Kidney (tissue), 22 donors: ENCODE measurements at places on chromosomes 3 and 15. TPM values are rescaled to one million over a fixed set of nuclear protein-coding genes. Genes with fewer than 3 reads are reported as not detected.

- no peak overlapping the region for H3K27ac ChIP-seq
- H3K36me3 ChIP-seq, result no peaks in the 10 kb centered on the region
- H3K4me3 ChIP-seq, result peak overlapping the region; percentile 54
- DNase-seq, result peak; percentile 67
- H3K4me1 ChIP-seq, result peaks cover 4% of the 10 kb centered on the region
- no peaks in the 10 kb centered on the region for H3K27me3 ChIP-seq
These were observed 488 bp downstream of the THSD4 start for GRCh38 chr15:71115567-71116351.

DNA sequence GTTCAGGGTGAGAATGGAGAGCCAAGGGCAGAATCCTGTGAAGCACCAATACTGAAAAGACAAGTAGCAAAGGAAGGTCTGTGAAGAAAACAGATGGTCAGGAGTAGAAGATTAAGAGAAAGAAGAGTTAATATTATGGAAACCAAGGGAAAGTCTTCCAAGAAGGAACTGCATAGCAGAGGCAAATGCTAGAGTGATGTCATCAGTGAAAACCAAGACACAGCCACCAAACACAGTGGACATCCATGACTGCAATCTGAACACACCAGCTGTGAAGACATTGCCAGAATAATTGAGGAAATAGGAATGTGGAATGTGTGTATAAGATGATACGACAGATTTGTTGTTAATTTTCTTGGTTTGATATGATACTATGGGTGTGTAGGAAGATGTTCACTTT lies 26.8 kb upstream of the ZBTB38 start:
- H3K36me3 ChIP-seq, result no peaks in the 10 kb centered on the region
- DNase-seq, result no peak
- no peak overlapping the region for H3K27ac ChIP-seq

- DNase-seq, result peak; percentile 84
- no peak overlapping the region for H3K4me3 ChIP-seq
- peak overlapping the region; percentile 69 for H3K27ac ChIP-seq
- no peaks in the 10 kb centered on the region for H3K27me3 ChIP-seq
- H3K4me1 ChIP-seq, result peaks cover 22% of the 10 kb centered on the region
These were observed 24.5 kb downstream of the IQGAP1 start for GRCh38 chr15:90412356-90413194.

The IREB2 gene
- 48.7 TPM for total RNA-seq

GRCh38 chr3:140341203-140341602 lies 336.7 kb upstream of the TRIM42 start:
- H3K27me3 ChIP-seq, result no peaks in the 10 kb centered on the region
- H3K36me3 ChIP-seq, result no peaks in the 10 kb centered on the region
- no peak for DNase-seq
- H3K4me3 ChIP-seq, result no peak overlapping the region
- H3K4me1 ChIP-seq, result no peaks in the 10 kb centered on the region
- H3K27ac ChIP-seq, result no peak overlapping the region

- H3K4me3 ChIP-seq, result no peak overlapping the region
- DNase-seq, result no peak
- no peaks in the 10 kb centered on the region for H3K27me3 ChIP-seq
- H3K27ac ChIP-seq, result no peak overlapping the region
These were observed 50.8 kb upstream of the TMEM108 start for GRCh38 chr3:132987396-132987795.

GRCh38 chr3:68919000-68919399 lies 13.3 kb downstream of the TAFA4 start:
- no peaks in the 10 kb centered on the region for H3K4me1 ChIP-seq
- no peak overlapping the region for H3K27ac ChIP-seq
- peaks cover 5% of the 10 kb centered on the region for H3K27me3 ChIP-seq

- no peaks in the 10 kb centered on the region for H3K36me3 ChIP-seq
- H3K4me1 ChIP-seq, result no peaks in the 10 kb centered on the region
- H3K27ac ChIP-seq, result no peak overlapping the region
- H3K4me3 ChIP-seq, result no peak overlapping the region
- DNase-seq, result no peak
These were observed 57.6 kb upstream of the BCL6 start for GRCh38 chr3:187802928-187803259.

- no peaks in the 10 kb centered on the region for H3K27me3 ChIP-seq
- no peaks in the 10 kb centered on the region for H3K4me1 ChIP-seq
- no peaks in the 10 kb centered on the region for H3K36me3 ChIP-seq
- no peak overlapping the region for H3K4me3 ChIP-seq
- H3K27ac ChIP-seq, result no peak overlapping the region
- no peak for DNase-seq
These were observed 102.5 kb downstream of the ZMAT3 start for GRCh38 chr3:178969004-178969700.

DNA sequence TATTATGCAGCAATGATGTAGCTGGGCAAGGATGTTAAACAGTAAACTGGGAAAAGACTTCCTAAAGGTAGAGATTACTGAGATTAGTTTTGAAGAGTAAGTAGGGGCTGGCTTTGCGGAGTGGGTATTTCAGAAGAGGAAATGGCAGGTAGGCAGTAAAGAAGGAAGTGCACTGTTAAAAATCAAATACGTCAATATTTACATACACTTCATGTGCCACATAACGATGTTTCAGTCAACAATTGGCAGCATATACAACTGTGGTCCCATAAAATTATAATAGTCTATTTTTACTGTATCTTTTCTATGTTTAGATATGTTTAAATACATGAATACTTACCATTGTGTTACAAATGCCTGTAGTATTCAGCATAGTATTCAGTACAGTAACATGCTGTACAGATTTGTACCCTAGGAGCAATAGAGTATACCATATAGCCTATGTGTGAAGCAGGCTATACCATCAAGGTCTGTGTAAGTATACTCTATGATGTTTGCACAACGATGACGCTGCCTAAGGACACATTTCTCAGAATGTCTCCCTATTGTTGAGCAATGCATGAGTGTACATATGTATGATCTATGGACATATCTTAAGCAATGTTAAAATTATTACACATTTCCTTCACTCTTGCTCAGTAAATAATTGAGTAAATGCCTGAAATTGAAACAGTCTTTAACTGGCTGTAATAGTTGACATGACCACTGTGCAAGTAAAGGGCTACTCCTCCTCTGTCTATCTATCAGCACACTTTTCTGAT lies 196.7 kb downstream of the ISL2 start:
- no peak overlapping the region for H3K27ac ChIP-seq
- H3K4me3 ChIP-seq, result no peak overlapping the region
- DNase-seq, result no peak

DNA sequence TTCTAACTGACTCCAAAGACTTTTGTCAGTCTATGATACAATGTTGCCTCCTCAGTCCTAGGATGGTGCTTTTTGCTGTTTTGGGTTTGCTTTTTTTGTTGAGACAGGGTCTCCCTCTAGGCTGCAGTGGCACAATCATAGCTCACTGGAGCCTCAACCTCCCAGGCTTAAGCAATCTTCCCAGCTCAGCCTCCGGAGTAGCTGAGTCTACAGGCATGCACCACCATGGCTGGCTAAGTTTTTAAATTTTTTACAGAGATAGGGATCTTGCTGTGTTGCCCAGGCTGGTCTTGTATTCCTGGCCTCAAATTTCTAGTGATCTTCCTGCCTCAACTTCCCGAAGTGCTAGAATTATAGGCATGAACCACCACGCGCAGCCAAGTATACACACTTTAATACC lies 22.5 kb downstream of the RUBCN start:
- H3K4me1 ChIP-seq, result peaks cover 2% of the 10 kb centered on the region
- no peak for DNase-seq
- H3K27me3 ChIP-seq, result no peaks in the 10 kb centered on the region
- H3K4me3 ChIP-seq, result no peak overlapping the region
- no peaks in the 10 kb centered on the region for H3K36me3 ChIP-seq

GRCh38 chr3:138203938-138204337 lies 16.8 kb downstream of the ARMC8 start:
- peaks cover 6% of the 10 kb centered on the region for H3K4me1 ChIP-seq
- no peaks in the 10 kb centered on the region for H3K36me3 ChIP-seq
- no peaks in the 10 kb centered on the region for H3K27me3 ChIP-seq
- no peak overlapping the region for H3K27ac ChIP-seq
- no peak overlapping the region for H3K4me3 ChIP-seq
- no peak for DNase-seq

- peaks cover 6% of the 10 kb centered on the region for H3K36me3 ChIP-seq
- no peak overlapping the region for H3K27ac ChIP-seq
- no peak overlapping the region for H3K4me3 ChIP-seq
- H3K4me1 ChIP-seq, result no peaks in the 10 kb centered on the region
- no peak for DNase-seq
These were observed 18.3 kb downstream of the DLG1 start for GRCh38 chr3:197280156-197280555.

The C2CD4A gene
- total RNA-seq, result 5.3 TPM

- no peaks in the 10 kb centered on the region for H3K4me1 ChIP-seq
- H3K36me3 ChIP-seq, result no peaks in the 10 kb centered on the region
- no peak overlapping the region for H3K4me3 ChIP-seq
- DNase-seq, result peak; percentile 34
- H3K27ac ChIP-seq, result no peak overlapping the region
These were observed 542.6 kb downstream of the ZBBX start for GRCh38 chr3:166837535-166837934.

DNA sequence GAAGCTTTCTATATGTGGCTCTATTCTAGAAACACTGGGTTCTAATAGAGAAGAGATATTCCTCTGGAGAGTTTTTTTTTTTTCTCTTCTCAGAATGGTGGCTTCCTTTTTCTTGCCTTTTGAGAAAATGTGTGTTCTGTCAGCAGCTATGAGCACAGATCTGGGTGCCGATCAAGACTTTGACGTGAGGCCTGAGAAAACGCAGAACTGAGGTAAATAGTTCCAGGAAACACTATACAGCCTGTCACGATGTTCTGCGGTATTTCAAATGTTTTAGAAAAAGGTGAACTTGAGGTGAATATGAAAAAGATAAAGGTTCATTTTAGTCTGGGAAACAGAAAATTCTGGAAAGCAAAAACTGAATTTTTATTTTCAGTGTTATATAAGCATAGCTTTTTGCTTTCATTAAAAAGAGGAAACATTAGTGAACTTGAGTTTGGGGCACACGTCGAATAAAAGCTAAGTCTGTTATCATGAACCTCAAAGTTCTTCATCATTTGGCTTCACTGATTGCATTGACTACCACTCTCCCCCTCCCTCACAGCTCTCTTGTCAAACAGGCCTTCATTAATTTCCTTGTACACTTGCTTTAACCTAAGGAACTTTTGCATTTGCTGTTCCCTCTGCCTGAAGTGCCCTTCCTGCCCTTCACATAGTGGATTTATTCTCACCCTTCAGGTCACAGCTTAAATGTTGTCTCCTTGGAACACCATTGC lies 265.1 kb downstream of the NFKBIZ start:
- H3K4me3 ChIP-seq, result no peak overlapping the region
- H3K27ac ChIP-seq, result no peak overlapping the region
- no peaks in the 10 kb centered on the region for H3K36me3 ChIP-seq
- H3K27me3 ChIP-seq, result no peaks in the 10 kb centered on the region
- no peaks in the 10 kb centered on the region for H3K4me1 ChIP-seq

DNA sequence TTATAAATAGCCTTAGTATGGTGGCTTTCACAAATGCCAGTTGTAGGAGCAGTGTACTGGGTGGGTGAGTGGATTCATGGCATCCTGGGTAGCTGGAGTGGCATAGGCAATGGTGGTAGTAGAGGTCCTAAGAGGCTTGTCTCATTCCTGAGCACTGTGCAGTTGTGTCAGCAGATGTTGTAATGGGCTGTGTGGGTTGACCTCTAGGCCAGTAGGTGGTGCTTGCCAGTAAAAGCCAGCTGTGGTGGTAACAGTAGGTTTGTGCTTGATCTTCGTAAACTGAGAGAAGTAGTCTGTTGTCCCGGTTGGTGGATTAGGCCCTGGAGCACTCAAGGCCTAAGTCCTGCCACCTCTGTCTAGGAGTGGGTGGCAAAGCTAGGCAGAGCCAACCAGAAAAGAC lies 149.7 kb upstream of the SUCLG2 start:
- no peaks in the 10 kb centered on the region for H3K36me3 ChIP-seq
- no peak overlapping the region for H3K27ac ChIP-seq
- H3K4me1 ChIP-seq, result no peaks in the 10 kb centered on the region
- no peak overlapping the region for H3K4me3 ChIP-seq

DNA sequence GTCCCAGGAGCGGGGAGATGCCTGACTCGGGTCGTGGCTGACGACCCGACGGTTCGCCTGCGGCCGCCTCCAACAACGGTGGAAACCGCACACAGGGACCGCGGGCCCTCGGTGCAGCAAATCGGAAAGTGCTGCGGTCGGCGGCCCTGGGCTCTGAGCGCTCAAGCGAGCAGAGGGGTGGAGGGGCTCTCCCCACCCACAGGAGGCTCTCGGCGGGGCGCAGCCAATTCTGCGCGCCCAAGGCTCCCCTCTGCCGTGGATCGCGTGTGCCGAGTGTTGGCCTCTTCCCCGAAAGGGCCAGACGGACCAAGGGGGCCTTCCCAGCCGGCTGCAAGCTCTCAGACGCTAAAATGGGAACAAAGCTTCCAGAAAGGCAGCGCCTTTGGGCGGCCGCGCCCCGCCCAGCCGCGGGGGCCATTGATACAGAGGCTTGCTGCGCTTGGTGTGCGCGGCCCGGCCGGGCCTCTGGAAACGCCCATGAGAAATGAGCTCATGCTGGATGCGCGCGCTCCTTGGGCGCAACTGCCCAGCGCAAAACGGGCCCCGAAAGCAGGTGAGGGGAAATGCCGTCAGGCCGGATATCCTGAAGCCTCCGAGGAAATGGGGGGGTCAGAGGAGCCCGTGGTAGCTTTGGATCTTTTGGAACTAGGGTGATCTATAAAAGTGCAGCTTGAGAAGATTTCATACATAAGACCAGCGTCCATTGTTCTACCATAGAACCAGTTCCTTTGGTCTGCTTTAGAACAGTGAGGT lies 1.2 kb upstream of the GSK3B start:
- H3K27me3 ChIP-seq, result no peaks in the 10 kb centered on the region
- DNase-seq, result peak; percentile 97
- peak overlapping the region; percentile 93 for H3K4me3 ChIP-seq

DNA sequence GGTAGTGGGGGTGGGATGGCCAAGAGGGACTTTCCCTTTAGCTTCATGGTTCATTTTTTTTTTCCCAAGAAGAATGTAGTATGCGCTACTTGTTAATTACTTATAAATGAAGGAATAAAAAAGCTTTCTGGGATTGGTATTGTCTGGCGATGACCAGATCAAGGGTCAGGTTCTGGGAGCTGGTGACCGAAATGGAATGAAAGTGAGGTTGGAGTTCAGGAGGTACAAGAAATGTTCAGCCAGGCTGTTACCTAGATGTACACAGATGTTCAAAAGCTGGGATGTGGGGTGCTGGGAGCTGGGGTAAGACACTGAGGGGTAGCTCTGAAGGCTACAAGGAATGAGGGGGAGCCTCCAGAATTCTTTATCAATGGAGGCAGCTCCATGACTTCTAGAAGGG lies 17.1 kb upstream of the U2SURP start:
- no peak overlapping the region for H3K4me3 ChIP-seq
- no peaks in the 10 kb centered on the region for H3K4me1 ChIP-seq
- H3K27ac ChIP-seq, result no peak overlapping the region
- DNase-seq, result no peak
- no peaks in the 10 kb centered on the region for H3K27me3 ChIP-seq

The CHRM5 gene
- 0.06 TPM for total RNA-seq

GRCh38 chr3:129386984-129387383 lies 41.5 kb downstream of the EFCAB12 start:
- no peak for DNase-seq
- H3K27me3 ChIP-seq, result no peaks in the 10 kb centered on the region
- H3K27ac ChIP-seq, result no peak overlapping the region
- no peaks in the 10 kb centered on the region for H3K4me1 ChIP-seq
- no peak overlapping the region for H3K4me3 ChIP-seq
- no peaks in the 10 kb centered on the region for H3K36me3 ChIP-seq
